ENCODE measurements at places on chromosomes 12 and 14.

DNA sequence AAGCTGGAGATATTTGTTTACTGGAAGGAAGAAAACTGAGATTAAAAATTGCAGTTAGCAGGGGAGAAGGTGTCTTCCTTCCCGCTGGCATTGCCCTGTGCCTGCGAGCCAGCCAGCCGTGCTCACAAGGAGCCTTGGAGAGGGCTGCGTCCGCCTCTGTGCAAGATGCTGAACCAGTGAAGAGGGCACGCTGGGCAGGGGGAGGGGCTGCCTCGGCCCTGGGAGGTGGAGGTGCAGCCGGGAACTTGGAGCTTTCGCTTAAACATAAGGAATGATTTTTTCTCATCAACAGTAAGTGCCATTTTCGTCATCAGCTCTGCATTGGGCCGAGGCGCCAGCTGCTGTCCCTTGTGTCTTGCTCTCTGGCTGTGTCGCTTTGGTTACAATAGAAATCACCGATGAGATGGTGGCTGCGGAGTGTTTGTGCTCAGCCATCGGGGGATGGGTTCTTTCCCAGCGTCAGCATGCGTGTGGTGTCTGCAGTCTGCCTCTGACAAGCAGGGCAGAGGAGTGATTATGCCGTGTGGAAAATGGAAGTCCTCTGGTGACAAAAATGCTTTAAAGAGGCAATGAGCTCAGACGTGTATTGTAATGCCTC, 97.3 kb downstream of the ESR2 start:
- peak; percentile 56 for DNase-seq

DNA sequence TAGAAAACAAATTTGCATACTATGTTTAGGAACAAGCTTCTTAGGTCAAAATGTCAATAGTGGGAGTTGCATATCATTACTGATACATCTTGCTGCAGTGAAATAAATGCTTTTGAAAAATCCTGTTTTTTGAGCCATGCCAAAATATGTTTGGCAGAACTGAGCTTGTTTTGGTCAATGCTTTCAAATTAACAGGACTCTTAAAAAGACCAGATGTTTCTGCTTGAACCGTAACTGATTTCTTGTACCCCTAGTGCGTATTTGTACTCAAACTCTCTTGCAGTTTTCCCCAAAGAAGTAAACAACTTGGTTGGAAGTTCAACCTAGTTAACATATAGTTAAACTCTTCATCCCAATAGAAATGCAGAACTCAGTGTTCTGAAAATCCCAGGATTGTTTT, 3.4 kb downstream of the TRHDE start:
- DNase-seq, result no peak

- no peak for DNase-seq
Measured at GRCh38 chr12:111250251-111250881, 118.5 kb downstream of the PHETA1 start.

- no peak for DNase-seq
Measured at GRCh38 chr12:130266751-130267150, 70.9 kb upstream of the PIWIL1 start.

- DNase-seq, result no peak
Measured at GRCh38 chr12:2651068-2651965, 143.5 kb upstream of the FKBP4 start.

GRCh38 chr14:35340616-35341453, 48.7 kb downstream of the PSMA6 start:
- DNase-seq, result no peak

GRCh38 chr12:3117591-3118015, 40.4 kb downstream of the TSPAN9 start:
- no peak for DNase-seq

GRCh38 chr12:90921536-90921935, 33.4 kb downstream of the CCER1 start:
- DNase-seq, result no peak

DNA sequence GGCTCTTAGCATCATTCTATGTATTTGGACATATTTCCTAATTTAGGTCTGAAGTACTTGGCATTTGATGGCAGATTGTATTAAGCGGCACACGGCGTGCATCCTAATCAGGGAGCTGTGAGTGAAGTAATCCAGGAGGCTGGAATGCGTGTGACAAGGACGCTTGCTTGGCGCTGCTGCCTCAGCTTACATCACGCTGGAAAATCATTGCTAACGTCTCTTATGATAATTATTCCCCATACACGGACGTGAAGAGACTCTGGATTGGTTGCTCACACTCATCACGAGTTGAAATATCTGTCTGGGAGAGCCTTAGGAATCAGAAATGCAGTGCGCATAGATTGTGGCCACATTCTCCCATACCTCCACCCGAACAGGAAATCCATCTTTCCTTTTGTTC, 85.3 kb downstream of the FBXW8 start:
- no peak for DNase-seq

DNA sequence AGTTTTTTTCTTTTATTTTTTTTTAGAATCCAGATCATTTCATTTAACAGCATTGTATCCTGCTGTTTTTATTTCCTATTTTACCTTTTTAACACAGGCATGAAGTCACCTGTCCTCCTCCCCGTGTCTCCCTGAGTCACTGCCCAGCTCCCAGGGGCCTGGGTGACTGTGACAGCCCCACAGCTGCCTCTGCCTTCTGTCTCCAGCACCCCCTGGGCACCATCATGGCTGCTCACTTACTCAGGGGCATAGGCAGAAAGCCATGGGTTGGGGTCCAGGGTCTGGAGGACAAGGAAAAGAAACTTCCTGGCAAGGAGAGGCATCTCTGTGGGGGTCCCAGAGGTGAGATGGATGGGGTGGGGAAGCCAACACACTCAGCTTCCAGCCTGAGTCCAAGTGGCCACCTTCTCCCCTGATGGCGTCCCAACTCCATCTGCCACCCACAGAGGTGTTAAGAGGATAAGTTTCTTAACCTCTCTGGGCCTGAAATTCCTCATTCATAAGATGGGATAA, 25.3 kb downstream of the TMEM63C start:
- DNase-seq, result no peak

DNA sequence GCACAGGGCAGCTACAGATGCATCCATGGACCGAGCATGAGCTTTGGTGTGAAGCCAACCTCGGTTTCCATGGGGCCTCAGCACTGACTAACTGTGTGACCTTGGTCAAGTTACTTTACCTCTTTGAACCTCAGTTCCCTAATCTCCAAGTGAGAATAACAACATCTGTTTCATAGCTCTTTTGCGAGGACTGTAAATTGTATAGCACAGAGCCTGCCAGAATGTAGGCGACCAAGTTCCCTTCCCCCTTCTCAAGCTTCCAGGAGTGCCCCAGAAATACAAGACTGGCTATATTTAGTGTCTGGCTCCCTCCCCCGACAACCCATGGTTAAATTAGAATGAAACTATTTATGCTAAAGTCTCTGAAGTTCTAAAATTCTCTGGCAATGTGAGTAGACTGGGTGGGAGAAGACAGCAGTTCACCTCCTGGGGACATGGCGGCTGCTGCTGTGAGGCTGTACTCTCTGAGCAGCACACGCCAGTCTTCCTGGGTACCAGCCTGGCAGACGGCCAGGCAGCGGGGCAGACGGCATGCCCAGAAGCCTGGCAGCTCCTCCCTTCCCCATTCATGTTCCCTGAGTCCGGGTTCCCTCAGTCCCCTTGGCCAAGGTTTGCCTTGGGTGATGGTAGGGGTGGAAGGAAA, 22.0 kb upstream of the TMED10 start:
- peak; percentile 55 for DNase-seq

DNA sequence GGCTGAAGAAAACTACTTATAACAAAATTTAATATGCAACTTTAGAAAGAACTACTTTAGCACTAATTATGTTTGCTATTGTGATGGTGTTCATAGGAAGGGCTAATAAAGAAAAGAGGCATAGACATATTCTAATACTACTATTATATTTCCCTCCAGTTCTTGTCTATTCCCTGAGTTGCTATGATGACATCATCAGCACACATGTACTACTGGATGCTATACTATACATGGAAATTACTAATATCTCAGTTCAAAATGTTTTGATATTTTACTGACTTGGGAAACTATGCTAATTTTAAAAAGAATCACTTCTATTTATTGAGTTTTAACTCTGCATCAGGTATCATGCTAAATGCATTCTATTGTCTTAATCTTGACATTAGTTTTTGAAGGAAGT, 101.6 kb downstream of the EPS8 start:
- DNase-seq, result no peak

- DNase-seq, result no peak
Measured at GRCh38 chr12:132194556-132194955, 50.3 kb downstream of the NOC4L start.

- no peak for DNase-seq
Measured at GRCh38 chr12:45050751-45051571, at the start of gene DBX2. Gene DBX2, minus strand, starts transcription at chr12:45051099. Its CDS starts 172 bp downstream, at chr12:45050927.

DNA sequence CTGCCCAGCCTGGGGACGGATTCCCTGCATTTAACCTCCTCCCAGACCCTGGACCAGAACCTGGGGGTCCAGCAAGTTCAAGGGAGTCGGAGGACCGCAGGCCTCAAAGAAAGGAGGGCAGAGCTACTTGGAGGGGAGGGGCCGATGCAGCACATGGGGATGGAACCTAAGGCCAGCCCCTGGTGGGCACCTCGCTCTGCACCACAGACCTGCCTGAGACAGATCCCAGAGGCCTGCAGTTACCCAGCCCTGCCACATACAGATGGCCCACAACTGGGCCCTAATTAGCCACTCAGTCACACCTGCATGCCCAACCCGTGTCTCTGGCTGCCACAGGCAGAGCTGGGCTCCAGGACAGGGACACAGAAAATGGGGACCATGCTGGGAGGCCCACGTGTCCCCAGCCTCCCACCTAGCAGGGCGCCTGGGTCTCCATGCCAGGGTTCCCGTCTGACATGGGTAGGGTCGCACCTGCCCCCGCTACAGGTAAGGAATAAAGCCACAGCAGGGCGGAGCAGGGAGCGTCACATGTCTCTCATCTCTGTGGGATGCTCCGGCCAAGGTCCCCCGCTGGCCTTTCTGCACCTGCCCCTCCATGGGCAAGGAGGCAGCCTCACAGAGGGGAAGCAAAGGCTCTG, 16.7 kb downstream of the AKT1 start:
- DNase-seq, result no peak

DNA sequence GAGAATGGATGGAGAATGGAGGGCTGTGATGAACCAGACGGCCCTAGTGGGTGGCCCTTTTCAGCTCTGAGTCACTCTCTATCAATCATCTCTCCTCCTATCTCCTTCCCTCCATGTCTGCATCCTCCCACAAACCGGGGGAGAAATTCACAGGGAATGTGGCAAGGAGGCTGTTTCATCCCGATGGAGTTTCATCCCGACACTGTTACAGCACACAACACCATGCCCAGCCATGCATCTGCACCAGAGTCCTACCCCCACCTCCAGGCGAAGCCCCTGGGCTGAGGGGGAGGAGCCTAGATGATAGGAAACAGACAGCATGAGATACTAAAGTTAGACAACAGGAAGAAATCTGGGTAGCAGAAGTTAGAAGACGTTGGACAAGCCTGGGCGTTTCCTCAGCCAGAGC, 20.8 kb downstream of the SLC8B1 start:
- no peak for DNase-seq

DNA sequence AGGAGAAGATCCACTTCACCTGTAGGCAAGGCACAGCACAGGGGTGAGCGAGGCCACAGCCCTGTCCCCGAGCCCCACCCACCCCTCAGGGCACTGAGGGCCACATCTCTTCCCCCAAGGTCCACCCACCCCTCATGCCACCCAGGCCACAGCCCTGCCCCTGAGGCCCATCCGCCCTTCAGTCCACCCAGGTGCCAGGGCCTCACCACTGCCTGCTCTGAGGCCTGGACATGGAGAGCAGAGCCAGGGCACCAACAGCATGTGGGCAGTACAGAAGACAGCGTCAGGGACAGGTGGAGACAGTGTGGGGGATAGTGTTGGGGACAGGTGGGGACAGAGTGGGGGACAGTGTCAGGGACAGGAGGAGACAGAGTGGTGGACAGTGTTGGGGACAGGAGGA, 138.3 kb downstream of the TMEM121 start:
- DNase-seq, result no peak

- DNase-seq, result peak; percentile 38
Measured at GRCh38 chr14:90645842-90646443, 170.3 kb downstream of the TTC7B start.

DNA sequence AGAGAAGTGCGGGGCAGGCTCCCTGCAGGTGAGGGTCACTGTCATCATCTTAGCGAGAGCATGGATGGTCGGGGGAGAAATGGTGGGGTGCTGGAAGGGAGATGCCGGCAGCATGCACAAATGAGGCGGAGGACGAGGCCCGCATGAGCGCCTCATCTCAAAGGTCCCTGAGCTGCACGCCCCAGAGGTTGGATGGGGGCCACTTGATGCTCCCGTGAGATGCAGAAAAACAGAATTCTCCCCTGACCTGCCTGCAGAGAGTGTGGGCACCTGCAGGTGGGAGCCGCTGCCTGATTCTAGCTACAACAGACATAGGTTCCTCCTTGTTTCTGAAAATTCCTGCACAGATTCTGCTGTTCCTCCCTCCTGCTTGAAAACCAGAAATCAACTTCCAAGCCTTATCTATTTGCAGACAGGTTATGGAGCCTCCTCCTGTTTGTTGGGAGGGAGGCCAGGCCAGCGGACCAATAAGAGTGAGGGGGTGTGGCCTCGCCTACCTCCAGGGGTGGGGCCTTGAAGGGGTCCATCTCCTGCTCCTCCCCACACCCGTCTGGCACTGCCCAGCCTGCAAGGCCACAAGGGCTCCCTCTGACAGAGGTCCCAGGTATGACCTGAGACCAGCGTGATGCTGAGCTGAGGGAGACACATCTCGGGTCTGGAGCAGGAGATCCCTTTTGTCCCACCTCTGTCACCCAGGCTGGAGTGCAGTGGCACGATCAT, 67.2 kb downstream of the KDM2B start:
- no peak for DNase-seq
